ENCODE measurements at places on chromosomes 7 and 10. TPM values are rescaled to one million over a fixed set of nuclear protein-coding genes. Genes with fewer than 3 reads are reported as not detected.

The ALOX5 gene
- 502 TPM for total RNA-seq

GRCh38 chr7:144483189-144483588 lies 79.7 kb upstream of the NOBOX start:
- H3K36me3 ChIP-seq: no peaks in the 10 kb centered on the region
- no peak overlapping the region for H3K27ac ChIP-seq
- no peak overlapping the region for H3K4me3 ChIP-seq
- peaks cover 2% of the 10 kb centered on the region for H3K4me1 ChIP-seq

The TRPV5 gene
- not detected for total RNA-seq

- no peaks in the 10 kb centered on the region for H3K27me3 ChIP-seq
- peak overlapping the region; percentile 89 for H3K27ac ChIP-seq
- peaks cover 40% of the 10 kb centered on the region for H3K4me1 ChIP-seq
- peak; percentile 90 for DNase-seq
- H3K36me3 ChIP-seq: no peaks in the 10 kb centered on the region
Measured at GRCh38 chr10:11164803-11165590, 147.3 kb downstream of the CELF2 start.

The POLR2J3 gene
- 17.2 TPM for total RNA-seq

GRCh38 chr10:78931321-78932053 lies 137.3 kb upstream of the ZMIZ1 start:
- H3K27me3 ChIP-seq: no peaks in the 10 kb centered on the region
- peak; percentile 63 for DNase-seq
- H3K4me3 ChIP-seq: no peak overlapping the region
- peak overlapping the region; percentile 31 for H3K27ac ChIP-seq

The PNLIPRP3 gene
- total RNA-seq: not detected

- no peak for DNase-seq
- no peak overlapping the region for H3K4me3 ChIP-seq
- H3K36me3 ChIP-seq: no peaks in the 10 kb centered on the region
- no peaks in the 10 kb centered on the region for H3K4me1 ChIP-seq
- H3K27me3 ChIP-seq: no peaks in the 10 kb centered on the region
Measured at GRCh38 chr7:140607441-140607989, 33.1 kb downstream of the DENND2A start.

DNA sequence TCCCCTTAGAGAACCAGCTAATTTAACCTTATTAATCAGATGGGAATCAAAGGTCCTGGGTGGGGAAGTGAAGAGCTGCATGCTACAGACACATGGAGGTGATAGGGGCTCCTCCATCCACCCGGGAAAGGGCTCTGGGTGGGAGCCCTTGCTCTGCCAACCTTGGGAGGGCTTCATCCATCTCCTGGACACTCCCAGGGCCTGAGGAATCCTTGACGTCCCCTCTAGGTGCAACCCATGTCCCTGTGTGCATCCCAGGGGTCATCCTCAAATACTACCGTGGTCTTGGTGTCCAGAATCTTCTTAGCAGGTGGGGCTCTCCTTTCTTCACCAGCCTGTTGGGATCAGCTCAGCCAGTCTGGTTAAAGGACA lies 55.4 kb upstream of the IGFBP3 start:
- H3K36me3 ChIP-seq: no peaks in the 10 kb centered on the region
- H3K4me3 ChIP-seq: no peak overlapping the region
- H3K27me3 ChIP-seq: no peaks in the 10 kb centered on the region
- no peak overlapping the region for H3K27ac ChIP-seq

DNA sequence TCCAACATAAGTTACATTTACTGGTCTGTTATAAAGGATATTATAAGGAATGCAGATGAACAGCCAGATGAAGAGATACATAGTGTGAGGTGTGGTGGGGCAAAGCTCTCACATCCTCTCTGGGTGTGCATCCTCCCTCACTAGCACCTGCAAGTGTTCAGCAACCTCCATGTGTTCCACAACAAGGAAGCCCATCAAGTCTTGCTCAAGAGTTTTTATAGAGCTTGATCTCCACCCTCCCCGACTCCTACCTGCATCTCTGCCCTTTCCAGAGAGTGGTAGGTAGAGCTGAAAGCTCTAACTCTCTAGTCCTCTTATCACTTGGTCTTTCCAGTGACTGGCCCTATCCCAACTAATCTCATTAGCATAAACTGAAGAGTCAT lies 12.5 kb upstream of the GHITM start:
- no peaks in the 10 kb centered on the region for H3K4me1 ChIP-seq
- no peaks in the 10 kb centered on the region for H3K36me3 ChIP-seq
- DNase-seq: no peak
- no peak overlapping the region for H3K27ac ChIP-seq
- H3K4me3 ChIP-seq: no peak overlapping the region

All from upper lobe of left lung (tissue), 6 donors.